ENCODE measurements at places on chromosomes 7 and 10.

- DNase-seq = no peak
Measured at GRCh38 chr10:125201791-125202622, 41.6 kb upstream of the CTBP2 start.

GRCh38 chr7:115789901-115790300, 240.7 kb downstream of the TFEC start:
- DNase-seq = no peak

- DNase-seq = peak; percentile 68
Measured at GRCh38 chr10:66925896-66926715, at the start of gene LRRTM3. Gene LRRTM3, plus strand, starts transcription at chr10:66926036.

GRCh38 chr7:28177836-28178235, 2.8 kb downstream of the JAZF1 start:
- no peak for DNase-seq

- peak; percentile 61 for DNase-seq
Measured at GRCh38 chr10:79292891-79293746, 54.1 kb upstream of the PPIF start.

- DNase-seq = no peak
Measured at GRCh38 chr10:112875476-112876267, 74.4 kb upstream of the TCF7L2 start.

GRCh38 chr7:118657391-118658005, 433.0 kb downstream of the ANKRD7 start:
- DNase-seq = no peak

GRCh38 chr10:121710971-121711370, 112.7 kb upstream of the FGFR2 start:
- no peak for DNase-seq

DNA sequence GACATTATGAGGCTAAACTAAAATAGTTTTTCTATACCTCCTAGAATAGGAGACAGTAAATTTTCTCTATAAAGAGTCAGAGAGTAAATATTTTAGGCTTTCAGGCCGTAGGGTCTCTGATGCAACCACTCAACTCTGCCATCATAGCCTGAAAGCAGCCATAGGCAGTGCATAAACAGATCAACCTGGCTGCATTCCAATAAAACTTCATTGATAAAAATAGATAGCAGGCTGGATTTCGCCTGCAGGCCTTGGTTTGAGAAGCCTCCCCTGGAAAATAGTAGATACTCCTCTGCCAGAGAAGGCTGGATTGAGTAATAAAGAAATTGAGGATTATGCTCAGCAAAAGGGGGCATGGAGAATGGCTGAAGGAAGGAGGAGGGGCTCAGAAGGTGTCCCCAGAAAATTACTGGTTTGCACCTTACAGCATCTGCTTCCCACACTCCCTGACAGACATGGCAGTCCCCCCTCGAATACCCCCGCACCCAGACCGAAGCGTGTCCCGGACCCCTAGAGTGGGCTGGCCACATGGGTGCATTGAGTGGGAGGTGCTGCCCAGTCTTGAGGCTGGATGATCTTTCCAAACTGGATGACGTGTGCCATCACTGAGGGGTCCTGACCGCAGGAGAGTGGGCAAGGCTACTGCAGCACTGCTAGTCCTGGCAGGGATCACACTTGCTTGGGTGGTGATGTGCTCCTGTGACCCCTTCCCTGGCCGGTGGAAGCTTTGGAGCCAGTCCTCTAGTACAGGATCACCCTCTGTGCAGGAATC, 126.6 kb downstream of the PTPN20 start:
- DNase-seq = no peak

- no peak for DNase-seq
Measured at GRCh38 chr10:110147961-110148360, 59.4 kb upstream of the MXI1 start.

GRCh38 chr7:128443831-128444600, 11.7 kb upstream of the HILPDA start:
- no peak for DNase-seq

GRCh38 chr7:99365318-99366141, 9.0 kb upstream of the ARPC1B start:
- peak; percentile 51 for DNase-seq

DNA sequence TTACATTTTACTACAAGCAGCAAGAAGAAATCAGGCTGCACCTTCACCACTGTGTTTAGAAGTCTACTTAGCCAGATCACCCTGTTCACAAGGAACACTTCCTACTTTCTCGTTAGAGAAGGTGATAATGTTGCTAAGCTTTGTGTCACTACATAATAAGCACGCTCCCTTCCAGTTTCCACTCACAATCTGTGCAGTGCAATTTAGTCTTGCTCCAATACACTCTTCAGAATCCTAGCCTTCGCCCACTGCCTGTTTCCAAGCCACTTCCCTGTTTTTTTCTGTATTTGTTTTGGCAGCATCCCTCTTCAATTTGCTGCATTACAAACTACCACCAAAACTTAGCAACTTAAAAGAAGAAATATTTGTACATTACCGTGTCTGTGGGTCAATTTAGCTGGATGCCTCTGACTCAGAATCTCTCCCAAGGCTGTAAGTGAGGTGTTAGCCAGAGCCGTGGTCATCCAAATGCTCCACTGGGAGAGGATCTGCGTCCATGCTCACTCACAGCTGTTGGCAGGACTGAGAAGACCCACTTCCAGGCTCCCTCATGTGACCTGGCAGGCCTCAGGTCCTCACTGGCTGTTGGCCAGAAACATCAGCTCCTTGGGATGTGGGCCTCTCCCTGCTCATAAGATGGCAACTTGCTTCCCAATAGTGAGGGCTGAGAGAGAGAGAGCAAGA, 110.4 kb downstream of the PON1 start:
- no peak for DNase-seq

DNA sequence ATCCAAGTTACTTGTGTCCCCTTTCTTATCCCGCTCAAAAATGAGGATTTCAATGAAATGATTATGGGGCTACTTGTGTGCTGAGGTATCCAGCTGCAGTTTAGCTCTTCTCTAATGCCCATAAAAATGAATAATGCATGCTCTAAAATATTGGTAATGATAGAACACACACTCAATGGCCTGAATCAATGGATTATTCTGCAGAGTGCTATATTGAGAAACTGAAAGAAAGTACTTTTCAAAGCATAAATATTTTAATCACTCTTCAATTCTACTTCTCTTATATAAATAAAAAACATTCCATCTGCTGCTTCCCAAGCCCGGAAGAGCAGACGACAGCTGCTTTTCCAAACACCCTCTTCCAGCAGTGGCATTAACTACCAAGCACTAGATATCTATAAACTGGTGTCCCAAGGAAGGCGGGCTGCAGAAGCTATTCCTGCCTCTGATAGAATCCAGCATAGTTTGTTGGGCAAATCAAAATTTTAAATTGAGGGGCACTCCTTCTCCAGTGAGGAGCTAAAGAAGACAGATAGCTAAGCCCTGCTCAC, 284.9 kb upstream of the AOAH start:
- no peak for DNase-seq

- DNase-seq = no peak
Measured at GRCh38 chr7:66169616-66170015, 35.5 kb upstream of the TPST1 start.

DNA sequence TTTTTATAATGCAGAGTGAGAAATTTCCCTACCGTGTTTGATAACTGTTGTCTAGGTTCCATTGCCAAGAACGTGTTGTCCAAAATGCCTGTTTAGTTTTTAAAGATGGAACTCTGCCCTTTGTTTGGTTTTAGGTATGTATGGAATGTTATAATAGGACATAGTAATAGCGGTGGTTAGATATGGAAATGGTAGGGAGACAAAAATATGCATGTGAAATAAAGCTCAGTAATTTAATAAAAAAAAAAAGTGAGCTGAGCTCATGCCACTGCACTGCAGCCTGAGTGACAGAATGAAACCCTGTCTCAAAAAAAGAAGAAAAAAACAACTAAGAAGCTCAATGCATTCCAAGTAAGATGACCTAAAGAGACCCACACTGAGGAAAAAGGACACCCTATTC, 72.9 kb downstream of the ZNF783 start:
- no peak for DNase-seq

DNA sequence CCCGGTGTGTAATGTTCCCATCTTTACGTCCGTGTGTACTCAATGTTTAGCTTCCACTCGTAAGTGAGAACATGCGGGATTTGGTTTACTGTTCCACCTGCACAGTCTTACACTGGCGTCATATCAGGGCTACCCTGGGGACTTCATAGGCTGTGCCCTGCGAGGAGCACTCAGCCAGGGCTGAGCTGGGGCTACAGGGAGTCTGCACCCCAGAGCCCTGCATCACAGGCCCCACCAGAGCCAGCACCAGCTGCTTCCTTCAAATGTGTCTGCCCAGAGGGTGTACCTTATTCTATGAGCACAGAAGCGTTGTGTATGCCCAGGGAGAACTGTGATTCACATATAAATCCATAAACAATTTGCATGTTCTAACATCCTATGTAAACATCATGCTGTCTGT, 277.1 kb downstream of the TCERG1L start:
- DNase-seq = no peak

DNA sequence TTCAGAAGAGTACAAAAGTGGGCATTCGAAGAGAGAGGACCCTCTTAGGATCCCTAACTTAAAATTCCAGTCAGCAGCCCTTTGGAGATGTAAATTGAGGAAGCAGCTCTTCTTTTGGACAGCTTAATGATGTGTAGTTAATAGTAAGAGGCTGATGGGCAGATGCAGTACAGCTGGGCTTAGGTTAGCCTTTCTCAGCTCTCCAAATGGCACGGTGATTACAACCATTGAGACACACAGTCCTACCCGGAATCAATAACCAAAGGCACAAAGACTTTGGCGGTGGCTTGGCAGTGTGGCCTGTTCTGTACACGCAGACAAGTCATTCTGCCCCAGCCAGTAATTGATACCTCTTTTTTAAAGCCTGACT, 26.8 kb downstream of the GAD2 start:
- no peak for DNase-seq

GRCh38 chr10:77837248-77837924, 89.2 kb downstream of the DLG5 start:
- DNase-seq = peak; percentile 88

DNA sequence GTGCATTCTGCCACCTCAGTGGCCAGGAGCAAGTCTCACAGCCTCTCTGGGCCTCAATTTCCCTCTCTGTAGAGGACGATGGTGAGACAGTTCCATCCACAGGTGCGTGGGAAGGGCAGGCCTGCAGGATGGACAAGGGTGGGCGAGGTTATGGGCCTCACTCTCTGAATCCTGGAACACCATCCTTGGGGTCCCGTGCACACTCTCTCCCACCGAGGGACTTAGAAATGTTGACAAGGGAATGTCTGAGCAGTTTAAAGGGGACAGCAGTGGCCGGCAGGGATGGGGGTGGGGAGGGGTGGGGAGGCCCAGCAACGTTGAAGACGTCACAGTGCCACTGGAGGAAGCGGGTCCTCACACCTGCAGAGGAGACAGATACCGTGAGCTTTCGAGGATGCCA, 111.5 kb downstream of the FOXL3 start:
- DNase-seq = no peak

GRCh38 chr10:109308971-109309370, 614.3 kb downstream of the XPNPEP1 start:
- DNase-seq = no peak

DNA sequence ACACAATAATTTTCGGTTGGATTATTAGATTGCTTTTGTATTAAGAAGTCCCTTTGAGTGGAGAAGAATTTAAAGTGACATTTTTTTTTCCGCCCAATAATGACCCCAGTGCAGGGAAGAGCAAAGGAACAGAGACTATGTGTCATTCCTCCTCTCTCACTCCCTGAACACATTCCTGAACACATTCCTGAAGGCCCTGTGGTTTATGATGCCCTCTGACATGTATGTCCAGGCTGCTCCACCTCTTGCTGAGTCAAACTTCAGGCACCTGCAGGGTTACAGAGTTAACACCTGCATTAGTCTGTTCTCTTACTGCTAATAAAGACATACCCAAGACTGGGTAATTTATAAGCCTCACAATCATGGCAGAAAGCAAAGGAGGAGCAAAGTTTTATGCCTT, 704.0 kb upstream of the LRRN3 start:
- no peak for DNase-seq

DNA sequence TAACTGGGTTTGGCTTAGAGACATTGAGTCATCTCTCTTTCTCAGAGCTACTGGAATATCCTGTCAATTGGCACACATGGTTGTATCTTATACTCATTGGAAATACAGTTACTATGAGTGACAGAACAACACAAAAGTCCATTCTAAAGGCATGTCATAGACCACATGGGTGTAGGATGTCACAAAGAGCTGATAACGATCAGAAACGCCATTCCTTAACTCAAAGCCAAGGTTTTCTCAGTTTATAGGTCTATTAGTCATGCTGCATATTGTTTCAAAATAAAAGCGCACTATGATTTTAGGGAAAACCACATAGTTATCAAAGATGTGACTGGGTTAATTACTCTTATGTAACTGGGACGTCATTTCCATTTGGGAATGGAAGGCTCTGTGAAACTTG, 147.2 kb upstream of the FAM171A1 start:
- no peak for DNase-seq

DNA sequence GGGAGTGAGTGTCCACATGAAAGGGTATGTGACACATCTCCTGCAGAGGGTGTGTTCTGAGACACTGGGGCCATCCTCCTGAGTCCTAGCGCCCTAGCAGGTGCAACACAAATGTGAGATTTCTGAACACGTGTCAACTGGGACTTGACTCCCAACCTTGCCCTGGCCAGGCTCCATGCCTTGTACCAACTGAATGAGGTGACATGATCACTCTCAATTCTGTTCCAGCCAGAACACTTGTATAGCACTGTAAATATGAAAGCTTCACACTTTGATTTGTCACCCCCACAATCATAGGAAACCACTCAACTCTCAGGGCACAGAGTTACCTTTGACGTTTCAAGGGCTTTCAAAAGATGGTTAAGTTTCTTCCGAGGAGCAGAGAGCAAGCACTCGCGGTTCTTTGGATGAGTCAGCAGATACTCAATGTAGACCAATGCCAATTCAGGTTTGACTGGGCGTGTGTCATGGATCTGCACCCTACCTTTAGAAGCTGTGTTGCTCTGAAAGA, 48.6 kb downstream of the NCAPG2 start:
- peak; percentile 95 for DNase-seq

DNA sequence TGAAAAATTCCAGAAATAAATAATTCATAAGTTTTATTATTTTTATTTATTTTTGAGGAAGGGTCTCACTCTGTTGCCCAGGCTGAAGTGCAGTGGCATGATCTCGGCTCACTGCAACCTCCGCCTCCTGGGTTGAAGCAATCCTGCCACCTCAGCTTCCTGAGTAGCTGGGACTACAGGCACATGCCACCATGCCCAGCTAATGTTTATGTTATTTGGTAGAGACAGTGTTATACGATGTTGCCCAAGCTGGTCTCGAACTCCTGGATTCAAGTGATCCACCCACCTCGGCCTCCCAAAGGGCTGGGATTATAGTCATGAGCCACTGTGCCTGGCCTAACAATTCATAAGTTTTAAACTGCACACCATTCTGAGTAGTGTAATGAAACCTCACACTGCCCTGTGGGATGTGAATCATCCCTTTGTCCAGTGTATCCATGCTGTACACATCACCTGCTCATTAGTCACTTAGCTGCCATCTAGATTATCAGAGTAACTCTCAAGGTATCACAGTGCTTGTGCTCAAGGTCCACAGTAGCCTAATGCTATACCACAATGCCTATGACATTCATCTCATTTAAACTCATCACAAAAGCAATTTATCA, 17.9 kb downstream of the RTKN2 start:
- DNase-seq = no peak
